ENCODE measurements at places on chromosomes 16 and 17. TPM values are rescaled to one million over a fixed set of nuclear protein-coding genes. Genes with fewer than 3 reads are reported as not detected.

GPRC5C gene
- 15.0 TPM for total RNA-seq

HOXB5 gene
- 0.50 TPM for total RNA-seq

SNX11 gene
- total RNA-seq: 11.9 TPM

TAC4 gene
- not detected for total RNA-seq

CD79B gene
- total RNA-seq: not detected

PHF23 gene
- 36.2 TPM for total RNA-seq

OGFOD3 gene
- 47.4 TPM for total RNA-seq

KRTAP16-1 gene
- total RNA-seq: not detected

MMD gene
- total RNA-seq: 4.8 TPM

ZNF771 gene
- total RNA-seq: 9.8 TPM

SGCA gene
- 23.8 TPM for total RNA-seq

FOXC2 gene
- 5.0 TPM for total RNA-seq

WNK4 gene
- total RNA-seq: 0.79 TPM

TBL3 gene
- 43.1 TPM for total RNA-seq

HCRT gene
- total RNA-seq: not detected

SDR42E2 gene
- total RNA-seq: not detected

GALR2 gene
- not detected for total RNA-seq

USH1G gene
- 0.03 TPM for total RNA-seq

CDRT15 gene
- not detected for total RNA-seq

Data from smooth muscle cell of the pulmonary artery (primary cell).